ENCODE measurements at places on chromosomes 1 and 21.

DNA sequence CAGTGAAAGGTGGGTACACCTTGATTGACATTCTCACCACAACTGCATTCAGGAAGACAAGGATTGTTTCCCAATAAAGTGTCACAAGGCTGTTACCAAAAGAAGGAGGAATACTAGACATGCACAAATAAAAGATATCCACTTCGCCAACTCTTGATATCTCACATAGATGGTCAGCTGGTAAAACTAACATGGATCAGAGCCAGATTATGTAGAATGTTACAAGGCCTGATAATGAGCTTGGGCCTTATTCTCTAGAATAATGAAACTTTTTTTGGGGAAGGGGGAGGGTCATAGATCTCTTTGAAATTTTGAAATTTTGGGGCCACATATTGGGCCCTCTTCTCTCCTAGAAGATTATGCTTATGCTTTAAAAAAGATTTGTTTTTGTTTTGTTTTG is 24.9 kb downstream of the RAP1A start:
- DNase-seq: no peak

GRCh38 chr1:60228041-60228491 is 154.5 kb upstream of the C1orf87 start:
- no peak for DNase-seq

DNA sequence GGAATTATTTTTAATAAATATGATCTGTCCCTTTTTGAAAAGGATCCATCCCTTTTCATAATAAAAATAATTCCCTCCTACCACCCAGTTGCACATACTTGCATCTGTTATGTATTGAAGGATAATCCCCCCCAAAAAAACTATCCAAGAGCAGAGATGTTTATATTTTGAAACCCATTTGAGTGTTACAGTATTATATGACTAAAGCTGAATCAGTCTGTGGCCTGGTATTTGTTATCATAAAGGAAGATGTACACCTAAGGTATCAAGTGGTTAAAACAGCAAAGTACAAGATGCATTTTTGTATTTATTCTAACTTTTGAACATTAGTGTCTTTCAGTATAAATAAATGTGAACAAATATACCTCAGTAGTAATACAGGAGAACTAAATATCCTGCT is 12.7 kb upstream of the TGFB2 start:
- no peak for DNase-seq

- no peak for DNase-seq
Measured at GRCh38 chr1:217115404-217116380, 392.5 kb upstream of the ESRRG start.

DNA sequence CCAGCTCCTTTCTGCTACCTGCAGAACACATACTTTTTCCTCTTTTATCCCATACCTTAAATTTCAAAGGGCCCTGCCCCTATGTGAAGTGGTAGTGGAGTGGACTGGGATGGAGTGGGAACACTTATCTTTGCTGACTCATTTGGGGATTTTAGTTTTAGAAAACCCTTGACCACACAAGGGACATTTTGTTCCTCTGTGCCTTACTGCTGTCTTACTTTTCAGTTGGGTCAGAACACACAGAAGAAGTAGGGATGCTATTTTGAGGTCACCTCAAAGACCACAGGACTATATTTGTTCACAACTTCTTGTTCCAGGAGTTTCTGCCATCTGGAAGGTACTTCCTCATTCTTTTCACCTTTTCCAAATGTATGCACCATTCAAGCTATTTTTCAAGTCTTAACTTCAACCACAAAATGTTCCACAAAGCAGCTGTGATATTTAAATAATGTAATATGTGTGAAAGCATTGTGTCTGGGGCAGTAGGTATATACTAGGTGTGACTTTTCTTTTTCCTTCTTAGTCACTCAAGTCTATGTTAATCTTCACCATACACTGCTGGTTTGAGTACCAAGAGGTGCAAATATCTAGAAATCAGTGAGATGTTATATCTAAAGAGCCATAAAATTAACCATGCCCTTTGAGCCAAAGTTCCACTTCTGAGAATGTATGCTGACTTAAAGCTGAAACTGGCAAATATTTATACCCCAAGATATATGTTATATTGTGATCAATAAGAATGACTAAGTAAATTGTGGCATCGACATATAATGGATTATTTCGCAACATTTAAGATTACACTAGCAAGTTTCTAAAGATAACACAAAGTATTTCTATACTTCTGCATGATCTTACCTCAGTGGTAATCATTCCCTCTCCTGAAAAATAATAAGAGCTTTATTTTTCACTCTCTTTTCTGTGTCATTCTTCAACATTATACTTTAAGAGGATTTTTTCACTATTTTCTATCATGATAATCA is 308.5 kb downstream of the MRPL39 start:
- DNase-seq: no peak

- no peak for DNase-seq
Measured at GRCh38 chr1:179231923-179232322, 2.4 kb upstream of the ABL2 start.

DNA sequence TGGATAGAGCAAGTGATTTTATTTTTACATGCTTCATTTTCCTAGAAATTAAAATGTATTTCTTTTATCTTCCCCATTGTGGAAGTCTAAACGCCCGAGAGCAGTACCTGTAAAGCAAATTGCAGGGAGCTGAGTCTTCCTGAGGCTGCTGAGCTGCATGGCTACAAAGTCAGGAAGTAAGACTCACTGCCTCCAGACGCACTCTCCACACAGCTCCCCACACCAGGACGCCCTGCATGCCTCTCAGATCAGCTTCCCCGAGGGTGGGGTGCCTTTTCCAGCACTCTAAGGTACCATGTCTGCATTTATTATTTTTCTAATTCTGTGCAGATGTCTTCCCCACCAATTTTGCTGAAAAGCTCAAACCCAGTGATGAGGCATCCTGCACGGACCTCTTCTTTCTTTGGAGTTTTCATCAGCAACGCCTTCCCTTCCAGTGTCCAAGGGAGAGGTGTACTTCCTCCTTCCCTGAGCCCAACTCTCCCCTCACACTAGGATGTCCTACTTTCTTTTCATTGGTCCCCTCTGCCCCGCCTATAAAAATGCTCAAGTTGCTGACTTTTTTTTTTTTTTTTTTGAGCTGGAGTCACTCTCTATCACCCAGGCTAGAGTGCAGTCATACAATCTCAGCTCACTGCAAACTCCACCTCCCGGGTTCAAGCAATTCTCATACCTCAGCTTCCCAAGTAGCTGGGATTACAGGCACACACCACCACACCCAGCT is 114.7 kb downstream of the PCNX2 start:
- no peak for DNase-seq
